ENCODE measurements at places on chromosomes 4 and X.
A peak's percentile ranks its signal among the peaks of the same experiment; 100 is the strongest.

GRCh38 chrX:132153166-132153565, 25.3 kb upstream of the FRMD7 start:
- DNase-seq, result no peak

- no peak for DNase-seq
Measured at GRCh38 chrX:13257223-13258051, 62.4 kb downstream of the ATXN3L start.

DNA sequence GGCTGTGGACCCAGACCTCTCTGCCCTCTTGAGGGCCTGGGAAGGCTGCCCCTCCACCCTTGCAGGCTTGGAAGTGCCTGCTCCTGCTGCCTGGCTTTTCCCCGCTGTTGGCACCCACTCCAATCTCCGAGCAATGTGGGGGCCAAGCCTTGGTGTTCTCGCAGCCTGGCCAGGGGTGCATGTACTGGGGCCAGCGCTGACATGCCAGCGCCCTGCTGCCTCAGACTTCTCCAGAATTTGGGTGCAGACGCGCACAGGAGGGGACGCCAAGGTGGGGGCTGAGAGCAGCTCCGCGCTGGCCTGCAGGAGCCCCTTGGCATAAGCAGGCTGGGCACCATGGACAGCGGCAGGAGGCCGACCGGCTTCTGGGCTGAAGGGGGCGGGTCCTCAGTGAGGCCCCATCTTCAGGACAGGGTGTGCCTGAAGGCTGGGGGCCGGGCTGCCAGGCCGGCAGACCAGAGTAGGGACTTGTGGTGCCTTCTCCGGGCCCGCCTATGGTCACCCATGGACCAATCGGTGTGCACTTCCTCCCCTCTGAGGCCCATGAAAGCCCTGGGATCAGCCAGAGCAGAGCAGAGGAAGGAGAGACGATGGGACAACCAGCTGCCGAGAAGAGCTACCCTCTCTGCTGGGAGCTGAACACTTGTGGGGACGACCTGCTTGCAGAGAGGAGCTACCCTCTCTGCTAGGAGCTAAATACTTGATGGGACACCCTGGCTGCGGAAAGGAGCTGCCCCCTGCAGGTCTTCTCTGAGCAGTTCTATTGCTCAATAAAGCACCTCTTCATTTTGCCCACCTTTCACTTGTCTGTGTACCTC, 118.3 kb downstream of the DNAAF6 start:
- DNase-seq, result peak; percentile 11

GRCh38 chrX:55486736-55487135, 2.9 kb downstream of the USP51 start:
- DNase-seq, result no peak

- no peak for DNase-seq
Measured at GRCh38 chr4:136241221-136241986, 1290.9 kb downstream of the PCDH18 start.
